Mesenteric fat pad (tissue), 1 donor: ENCODE measurements at places on chromosomes 1 and 21. TPM values are rescaled to one million over a fixed set of nuclear protein-coding genes. Genes with fewer than 3 reads are reported as not detected.

Gene TFF3
- 5.5 TPM for total RNA-seq

Gene CYP4Z1
- 2.5 TPM for total RNA-seq

Gene PROX1
- total RNA-seq = 4.1 TPM

DNA sequence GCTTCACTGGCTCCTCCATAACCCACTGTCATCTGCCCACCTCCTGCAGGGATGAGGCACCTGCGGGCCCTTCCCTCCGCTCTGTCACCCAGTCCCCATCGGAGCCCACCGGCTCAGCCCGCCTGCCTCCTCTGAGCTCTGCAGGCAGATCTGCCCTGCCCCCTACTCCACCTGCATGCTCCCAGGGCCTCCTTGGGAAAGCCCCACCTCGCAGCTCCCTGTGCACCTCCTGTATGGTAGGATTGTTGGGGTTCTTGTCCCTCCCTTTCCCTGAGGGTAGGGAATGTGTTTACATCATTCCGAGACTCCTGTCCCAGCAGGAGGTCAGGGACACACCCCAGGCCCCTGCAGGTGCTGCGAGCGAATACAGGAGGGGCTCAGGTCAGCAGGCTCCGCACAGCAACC is 50.5 kb downstream of the SIK1 start:
- DNase-seq = no peak

DNA sequence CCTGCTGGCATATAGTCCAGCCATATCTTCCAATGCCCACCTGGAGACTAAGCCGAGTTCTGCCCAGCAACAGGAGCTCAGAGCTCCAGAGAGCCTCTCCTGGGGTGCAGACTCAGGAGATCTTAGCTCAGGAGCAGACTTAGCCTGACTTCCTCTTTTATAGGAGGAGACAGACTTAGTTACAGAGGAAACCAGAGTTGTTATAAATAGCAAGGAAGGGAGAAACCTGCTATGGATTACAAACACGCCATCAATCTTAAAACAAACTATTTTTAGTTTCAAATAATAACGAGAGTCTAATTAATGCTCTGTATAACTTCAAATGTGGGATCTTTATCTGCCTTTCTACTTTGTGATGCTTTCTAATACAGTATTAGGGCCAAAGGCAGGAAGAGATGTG is 3.3 kb upstream of the KIF21B start:
- no peak for DNase-seq

DNA sequence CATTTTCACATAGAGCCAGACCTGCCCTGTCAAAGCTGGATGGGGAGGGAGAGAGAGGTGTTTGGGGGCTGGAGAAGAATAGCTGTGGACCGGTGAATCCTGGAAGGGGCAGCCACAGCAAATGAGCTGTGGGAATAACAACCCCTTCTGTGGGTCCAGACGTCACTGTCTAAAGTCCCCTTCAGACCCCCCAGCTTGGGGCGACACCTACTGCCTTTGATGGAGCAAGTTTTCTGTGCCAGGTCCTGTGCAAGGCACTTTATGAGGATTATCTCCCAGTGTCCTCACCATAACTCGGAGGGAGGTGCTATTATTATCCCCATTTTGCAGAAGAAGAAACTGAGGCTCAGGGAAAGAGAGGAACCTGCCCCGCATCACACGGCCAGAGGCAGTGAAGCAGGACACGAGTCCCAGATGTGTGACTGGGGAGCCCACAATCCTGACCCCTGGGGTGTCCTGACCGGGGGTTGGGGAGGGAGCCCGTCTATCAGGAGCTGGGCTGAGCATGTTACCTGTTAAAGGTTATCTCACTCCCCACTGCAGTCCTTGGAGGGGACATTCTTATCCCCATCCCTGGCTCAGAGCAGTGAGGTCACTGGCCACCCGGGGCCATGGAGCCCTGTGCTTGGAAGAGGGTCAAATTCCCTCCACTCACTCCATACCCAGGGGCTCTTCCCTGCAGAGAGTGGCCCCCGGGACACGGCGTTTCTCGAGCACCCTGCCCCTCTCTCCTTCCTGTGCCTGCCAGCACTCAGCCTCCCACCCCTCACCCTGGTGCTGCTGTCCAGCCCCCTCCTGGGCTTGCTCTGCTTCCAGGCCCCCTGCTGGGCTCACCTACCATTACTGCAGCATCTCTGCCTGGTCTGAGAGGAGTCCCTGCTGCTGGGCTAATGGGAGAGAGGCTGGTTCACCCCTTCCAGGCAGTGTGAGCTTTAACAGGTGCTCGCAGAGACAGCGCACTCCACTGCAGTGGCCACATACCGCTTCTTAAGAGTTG is 132.9 kb downstream of the PTPRU start:
- peak; percentile 59 for DNase-seq

GRCh38 chr1:229006121-229006870 is 264.6 kb upstream of the RAB4A start:
- no peak for DNase-seq

DNA sequence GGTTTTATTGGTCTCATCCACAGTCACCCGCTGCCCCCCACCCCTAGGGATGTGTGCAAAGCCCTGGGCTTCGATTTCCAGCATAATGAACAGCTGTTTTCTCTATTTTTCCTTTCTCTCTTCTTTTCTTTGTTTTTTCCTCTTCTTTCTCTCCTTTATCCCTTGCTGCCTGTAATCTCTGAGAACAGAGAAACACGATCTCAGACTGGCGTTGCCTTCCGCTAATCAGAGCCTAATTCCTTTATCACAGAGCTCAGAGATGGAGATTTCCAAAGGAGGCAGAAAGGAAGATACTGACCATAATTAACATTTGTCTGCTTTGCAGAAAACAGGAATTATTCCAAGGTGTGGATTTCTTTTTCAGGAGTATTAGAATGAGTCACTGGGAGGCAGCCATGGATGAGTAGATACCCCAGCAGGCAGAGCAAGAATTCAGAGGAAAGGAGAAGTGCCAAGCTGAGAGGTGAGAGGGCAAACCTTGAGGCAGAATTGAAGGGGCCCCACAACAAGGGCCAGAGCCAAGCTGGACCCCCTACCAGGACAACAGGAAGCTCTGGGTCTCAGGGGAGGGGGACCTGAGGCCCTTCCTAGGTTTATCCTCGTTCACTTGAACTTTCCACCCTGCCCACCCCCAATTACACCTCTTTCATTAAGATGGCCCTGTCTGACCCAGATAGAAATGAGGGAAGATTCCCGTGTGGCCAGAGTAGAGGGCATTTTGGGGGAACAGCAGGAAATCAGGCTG is 33.3 kb downstream of the MATN1 start:
- DNase-seq = peak; percentile 22

GRCh38 chr21:15197696-15198095 is 132.9 kb upstream of the NRIP1 start:
- DNase-seq = no peak

Gene TMEM222
- 39.2 TPM for total RNA-seq

Gene UMODL1
- not detected for total RNA-seq

Gene OLIG2
- total RNA-seq = not detected

DNA sequence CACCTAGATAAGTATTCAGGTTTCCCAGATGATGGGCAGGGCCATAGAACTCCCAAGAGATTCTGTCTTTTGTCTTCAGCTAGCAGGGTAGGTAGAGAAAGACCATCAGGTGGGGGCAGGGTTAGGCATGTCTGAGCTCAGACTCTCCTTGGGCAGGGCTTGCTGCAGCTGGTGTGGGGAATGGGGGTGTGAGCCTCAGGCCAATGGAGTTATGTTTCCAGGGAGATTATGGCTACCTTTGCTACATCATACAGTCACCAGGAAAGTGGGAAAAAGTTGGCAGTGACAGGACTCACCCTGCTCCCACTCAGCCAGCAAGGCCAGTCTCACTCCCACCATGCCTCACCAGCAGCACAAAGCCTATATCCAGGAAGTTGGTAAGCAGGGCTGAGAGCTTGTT is 77.8 kb downstream of the DRAM2 start:
- DNase-seq = peak; percentile 33

Gene HES2
- 0.19 TPM for total RNA-seq

- DNase-seq = no peak
These were observed 149.3 kb downstream of the PCBP3 start for GRCh38 chr21:45792682-45793383.

GRCh38 chr1:168172250-168172915 is 6.4 kb upstream of the TIPRL start:
- DNase-seq = no peak

DNA sequence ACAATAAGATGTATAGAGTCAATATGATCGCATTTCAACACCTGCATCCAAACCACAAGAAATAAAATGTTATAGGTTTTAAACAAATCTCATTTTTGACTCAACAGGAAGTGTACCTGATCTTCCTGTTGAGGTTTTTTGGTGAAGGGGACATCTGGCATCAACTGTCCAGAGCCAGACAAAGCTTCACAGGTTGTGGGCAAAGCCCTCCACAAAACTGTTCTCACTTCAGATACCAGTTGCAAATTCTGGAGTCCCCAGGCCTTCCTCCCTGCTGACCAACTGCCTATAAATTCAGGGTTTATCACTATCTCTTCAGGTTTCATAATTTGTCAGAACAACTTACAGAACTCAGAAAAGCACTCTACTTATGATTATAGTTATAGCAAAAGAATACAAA is 326.1 kb upstream of the CAMK1G start:
- no peak for DNase-seq

GRCh38 chr1:95086949-95087533 is 14.3 kb upstream of the ALG14 start:
- DNase-seq = no peak

Gene ECM1
- total RNA-seq = 33.1 TPM

- DNase-seq = no peak
These were observed 53.2 kb downstream of the LAMC2 start for GRCh38 chr1:183239220-183239742.

GRCh38 chr1:51238034-51238403 is 1.9 kb downstream of the RNF11 start:
- no peak for DNase-seq

- no peak for DNase-seq
These were observed 604 bp upstream of the TMEM79 start for GRCh38 chr1:156283521-156283920.

DNA sequence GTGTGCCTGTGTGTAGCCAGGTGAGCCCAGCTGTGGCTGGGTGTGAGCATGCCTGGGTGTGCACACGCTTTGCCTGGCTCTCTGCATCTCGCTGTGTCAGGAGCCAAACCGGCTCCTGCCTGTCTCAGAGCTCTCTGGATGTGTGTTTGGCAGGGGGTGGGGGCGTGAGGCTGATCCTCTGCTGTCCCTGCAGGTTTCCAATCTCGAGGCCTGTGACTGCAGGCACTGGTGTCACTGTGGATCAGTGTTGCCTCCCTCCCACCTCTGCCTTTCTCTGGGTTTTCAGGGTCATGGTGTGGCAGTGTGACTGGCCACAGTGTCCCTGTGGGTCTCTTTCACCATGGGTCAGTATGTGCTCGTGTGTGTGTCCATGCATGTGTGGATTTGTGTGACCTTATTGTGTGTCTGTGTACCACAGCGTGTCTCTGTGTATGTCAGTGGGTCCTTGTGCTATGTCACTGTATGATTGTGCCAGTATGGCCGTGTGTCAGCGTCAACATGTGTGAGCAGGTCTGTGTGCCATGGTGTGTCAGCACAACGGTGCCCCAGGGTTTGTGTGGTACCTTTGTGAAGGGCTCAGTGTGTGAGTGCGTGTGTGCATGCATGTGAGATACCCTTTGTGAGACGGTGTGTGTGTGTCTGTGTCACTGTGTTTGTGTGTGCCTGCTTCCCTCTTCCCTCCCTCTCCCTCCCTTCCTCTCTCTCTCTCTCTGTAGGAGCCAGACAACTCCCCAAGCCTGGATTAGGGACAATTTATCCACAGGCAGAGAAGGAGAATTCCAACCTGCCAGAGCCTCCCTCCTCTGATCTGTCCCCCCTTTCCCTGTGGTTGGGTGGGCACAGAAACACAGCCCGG is 43.4 kb downstream of the AHDC1 start:
- no peak for DNase-seq

DNA sequence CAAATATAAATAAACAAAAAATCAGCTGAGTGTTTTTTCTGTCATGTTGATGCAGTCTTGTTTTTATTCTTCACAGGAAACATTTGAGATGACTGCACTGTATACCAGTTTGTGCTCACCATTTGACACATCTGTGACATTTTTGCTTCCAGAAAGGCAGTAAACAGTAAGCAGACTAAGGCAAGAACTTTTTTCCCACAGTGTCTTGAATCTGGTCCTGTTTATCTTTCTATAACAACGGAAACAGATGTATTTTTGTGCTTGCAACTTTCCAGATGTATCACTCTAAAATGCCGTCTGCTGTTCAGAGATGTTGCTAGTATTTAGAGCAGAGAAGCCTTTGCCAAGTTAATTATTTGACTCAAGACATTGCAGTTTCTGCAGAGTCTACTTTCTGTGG is 105.5 kb downstream of the ZC3H11B start:
- no peak for DNase-seq

- DNase-seq = no peak
These were observed 11.4 kb upstream of the OLIG1 start for GRCh38 chr21:33058527-33058926.

Gene PLK3
- 78.0 TPM for total RNA-seq

GRCh38 chr21:16154951-16155635 is 425.3 kb downstream of the USP25 start:
- DNase-seq = no peak

GRCh38 chr1:50251702-50252101 is 143.0 kb downstream of the ELAVL4 start:
- no peak for DNase-seq
